ENCODE measurements at places on chromosomes 1 and 21.

GRCh38 chr1:245853291-245853690, 653.8 kb downstream of the SMYD3 start:
- DNase-seq = no peak

DNA sequence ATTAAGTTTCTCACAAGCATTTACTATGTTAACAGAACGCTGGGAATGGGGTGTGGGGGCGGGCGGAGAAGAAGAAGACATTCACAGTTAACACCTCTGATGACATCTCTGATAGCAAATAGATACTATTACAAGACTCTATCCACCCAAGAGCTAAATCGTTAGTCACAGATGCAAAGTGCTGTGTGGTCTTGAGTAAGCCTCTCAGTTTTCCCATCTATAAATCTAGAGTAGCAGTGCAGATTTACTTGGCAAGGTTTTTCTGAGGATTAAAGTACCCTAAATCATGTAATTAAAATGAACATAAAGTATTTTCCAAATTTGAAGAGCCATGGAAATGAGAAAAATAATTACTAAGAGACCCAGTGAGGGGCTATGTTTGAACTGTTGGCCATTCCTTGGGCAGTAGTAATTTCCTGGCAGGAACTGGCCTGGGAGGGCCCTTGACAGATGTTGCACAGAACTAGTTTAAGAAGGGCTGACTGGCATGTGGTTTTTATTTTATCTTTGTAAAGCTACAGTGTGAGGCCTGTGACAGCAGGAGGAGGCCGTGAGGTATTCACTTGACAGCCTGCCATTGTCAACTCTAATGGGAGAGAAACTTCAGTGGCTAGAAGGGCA, 58.7 kb upstream of the APOBEC4 start:
- no peak for DNase-seq

DNA sequence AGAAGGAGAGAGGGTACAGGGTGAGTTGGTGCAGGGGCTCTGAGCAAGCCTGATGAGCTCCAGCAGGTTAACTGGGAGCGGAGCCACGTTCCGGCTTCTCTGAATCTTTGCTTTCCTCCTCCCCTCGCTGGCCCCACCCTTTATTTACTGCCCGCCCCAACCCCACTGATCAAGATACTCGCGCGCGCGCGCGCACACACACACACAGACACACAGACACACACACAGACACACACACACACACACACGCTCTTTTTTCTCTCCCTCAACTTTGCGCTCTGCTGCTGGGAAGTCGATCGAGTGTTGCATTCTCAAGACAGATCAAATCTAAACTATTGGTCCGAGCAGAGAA, at the start of gene GRIK1:
GRIK1 (minus strand) TSS at position 73 of the 352 bp plus-strand sequence.
- DNase-seq = no peak

DNA sequence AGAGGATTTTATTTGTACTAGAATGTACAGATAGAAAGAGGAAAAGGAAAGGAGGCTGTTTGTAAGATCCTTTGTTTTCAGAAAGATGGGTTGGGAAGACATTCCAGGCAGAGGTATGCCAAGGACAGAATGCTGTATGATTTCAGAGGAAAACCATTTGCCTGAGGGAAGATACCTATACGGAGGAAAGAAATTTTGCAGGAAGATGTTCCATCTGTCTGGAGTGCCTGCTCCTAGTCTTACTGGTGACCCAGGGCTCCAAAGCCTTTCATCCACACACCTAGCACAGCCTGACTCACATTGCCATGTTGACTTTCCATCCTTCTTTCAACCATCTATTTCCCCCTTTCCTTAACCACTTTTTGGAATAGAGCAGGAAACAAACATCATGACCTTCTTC, 18.2 kb downstream of the SAMD13 start:
- DNase-seq = no peak

Data from substantia nigra (tissue), 51 donors.